Right hindlimb (tissue), 1 donor: ENCODE measurements at places on chromosomes 7 and 10.

- DNase-seq = no peak
Measured at GRCh38 chr10:60976687-60977086, 32.7 kb upstream of the RHOBTB1 start.

DNA sequence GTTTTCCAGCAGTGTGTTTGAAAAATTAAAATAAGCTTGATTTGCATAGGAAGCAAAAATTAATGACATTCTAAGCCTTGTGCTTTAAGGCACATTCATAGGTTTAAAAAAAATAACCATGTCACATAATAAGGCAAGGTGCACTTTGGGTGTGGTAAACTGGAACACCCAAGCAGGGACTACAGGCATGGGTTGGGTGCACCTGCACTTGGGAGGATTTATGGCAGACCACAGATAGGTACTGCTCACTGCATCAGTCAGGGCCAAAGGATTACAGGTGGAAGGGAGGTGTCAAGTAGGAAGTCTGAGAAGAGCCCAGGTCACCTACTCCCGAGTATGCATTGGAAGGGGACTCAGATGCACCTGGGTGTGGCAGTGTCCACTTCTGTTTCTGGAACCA lies 753.7 kb downstream of the SUGCT start:
- DNase-seq = no peak

- DNase-seq = no peak
Measured at GRCh38 chr10:95480901-95481491, 80.2 kb downstream of the SORBS1 start.

DNA sequence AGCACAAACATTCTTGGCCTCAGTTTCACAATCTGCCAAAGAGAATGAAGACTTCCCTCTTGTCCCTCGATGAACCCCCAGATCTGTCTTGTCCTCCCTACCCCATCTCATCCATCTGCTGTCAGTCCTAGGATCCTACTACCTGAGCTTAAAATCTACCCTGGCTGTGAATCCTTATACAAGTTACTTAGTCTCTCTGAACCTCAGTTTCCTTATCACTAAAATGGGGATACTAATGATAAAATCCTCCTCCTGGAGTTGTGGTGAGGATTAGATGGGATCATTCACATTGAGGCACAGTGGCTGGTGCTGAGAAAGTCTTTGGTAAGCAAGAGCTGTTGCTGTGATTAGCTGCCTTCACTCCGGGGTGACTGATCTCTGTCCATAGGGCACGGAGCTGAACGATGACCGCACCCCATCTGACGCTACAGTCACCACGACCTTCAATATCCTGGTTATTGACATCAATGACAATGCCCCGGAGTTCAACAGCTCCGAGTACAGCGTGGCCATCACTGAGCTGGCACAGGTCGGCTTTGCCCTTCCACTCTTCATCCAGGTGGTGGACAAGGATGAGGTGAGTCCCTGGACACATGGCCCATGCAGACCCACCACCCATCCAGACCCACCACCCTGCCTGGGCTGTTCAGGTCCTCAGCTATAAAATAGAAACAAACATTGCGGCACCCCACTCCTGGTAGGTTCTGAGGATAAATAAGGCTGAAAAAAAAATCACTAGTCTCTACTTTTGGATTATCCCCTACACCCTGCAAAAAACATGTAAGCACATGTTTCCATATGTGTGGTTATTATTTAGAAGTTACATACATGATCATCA lies 102.5 kb downstream of the C10orf105 start:
- no peak for DNase-seq

GRCh38 chr7:131342864-131343442 lies 15.3 kb downstream of the MKLN1 start:
- DNase-seq = no peak

DNA sequence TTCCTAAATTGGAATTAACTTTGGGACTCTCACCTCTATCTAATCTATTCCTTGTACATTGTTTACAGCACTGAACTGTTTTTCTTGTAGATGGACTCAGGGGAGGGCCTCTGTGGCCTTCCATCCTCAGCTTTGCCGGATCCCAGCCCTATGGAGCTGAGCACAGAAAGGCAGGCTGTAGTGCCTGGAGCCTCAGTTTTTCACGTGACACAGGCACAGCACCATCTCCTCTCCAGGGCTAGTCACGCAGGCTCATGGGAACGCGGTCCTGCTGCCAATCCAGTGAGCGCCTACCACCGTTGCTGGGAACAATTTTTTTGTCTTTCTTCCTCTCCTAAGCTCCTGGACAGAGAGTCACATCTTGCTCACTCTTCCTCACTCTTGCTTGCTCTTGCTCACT lies 75.6 kb upstream of the DDC start:
- no peak for DNase-seq

DNA sequence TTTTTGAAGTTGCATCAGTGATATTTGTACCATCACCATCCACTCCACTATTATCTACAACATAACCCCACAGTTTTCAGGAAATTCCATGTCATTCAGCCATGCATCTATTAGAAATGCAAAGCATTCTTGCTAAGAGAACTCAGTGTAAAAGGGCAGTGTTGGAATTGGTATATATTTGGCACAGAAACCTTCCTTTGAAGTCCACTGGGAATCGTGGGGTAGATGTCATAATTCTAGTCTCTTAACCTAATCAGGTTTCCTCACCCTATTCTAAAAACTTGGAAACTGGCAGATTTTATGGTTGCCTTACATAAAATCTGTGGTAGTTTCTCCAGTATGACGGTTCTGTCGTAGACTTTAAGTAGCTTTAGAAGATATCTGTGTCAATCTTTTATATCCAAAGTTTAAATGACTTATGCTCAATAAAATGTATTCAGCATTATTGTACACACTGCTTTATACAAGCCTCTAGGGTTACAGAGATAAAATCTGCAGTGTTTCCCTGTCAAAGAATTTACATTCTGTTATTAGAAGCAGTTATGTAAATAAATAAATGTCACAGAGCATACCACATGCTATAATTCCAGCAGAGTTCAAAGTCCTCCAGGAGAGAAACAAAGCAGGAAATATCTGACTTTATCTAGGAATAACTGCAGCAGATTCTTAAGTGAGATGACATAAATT lies 704.4 kb upstream of the CELF2 start:
- no peak for DNase-seq

DNA sequence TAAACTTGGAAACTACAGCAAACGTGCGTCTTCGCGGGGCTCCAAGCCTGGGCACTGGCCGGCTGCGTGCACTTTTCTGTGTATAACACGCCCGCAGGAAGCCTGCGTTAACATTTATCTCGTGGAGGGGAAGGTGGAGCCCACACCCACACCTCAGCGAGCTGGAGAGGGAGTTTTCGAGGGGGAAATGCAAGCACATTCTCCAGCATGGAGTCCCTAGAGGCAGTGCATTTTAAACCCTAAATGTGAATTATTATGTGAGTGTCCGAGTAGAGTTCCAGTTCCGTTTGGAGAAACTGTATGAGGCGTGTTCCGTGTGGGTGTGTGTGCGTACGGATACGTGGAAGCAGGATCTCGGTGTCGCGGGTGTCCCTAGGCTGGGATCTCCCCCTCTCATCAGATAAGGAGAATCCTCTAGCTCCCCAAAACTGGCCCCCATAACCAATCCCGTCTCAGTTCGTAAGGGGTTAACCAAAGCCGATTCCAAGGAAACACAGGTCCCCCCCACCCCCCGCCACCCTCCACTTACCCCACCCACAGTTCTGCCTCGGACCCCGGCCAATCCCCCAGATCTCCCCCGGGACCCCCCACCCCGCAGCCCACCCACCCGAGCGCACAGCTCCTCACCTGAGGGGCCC lies 403 bp downstream of the CDK6 start:
- DNase-seq = peak; percentile 64

- DNase-seq = no peak
Measured at GRCh38 chr7:2841907-2842306, 2.2 kb downstream of the GNA12 start.

DNA sequence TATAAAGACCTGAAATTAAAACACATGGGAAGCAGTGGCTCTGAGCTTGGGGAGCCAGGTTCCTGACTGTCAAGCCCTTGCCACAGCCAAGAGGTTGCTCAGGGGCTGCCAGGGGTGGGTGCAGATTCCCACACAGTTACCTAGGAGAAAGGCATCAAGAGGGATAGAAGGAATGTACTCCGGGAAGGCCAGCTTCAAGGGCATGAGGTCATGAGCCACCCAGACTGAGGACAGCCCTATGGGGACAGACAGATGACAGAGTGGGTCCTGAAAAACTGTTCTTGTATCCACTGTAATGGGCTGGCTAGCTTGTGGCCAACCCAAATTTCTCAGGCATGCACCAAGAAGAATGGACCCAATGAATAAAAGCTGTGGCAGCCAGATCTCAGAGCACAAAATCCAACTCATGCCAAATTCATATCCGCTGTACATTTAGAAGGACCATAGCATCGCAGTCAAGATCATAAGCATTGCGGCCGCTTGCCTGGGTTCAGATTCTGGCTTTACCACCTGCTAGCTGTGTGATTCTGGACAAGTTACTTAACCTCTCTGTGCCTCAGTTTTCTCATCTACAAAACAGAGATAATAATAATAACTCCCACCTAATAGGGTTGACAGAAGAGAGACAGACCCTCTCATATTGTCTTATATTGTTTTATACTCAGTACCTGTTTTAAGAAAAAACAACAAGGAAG lies 44.9 kb upstream of the KCNMA1 start:
- DNase-seq = no peak

- DNase-seq = no peak
Measured at GRCh38 chr7:44846816-44847508, 925 bp downstream of the H2AZ2 start.
